ENCODE measurements at places on chromosomes 3 and 15.

DNA sequence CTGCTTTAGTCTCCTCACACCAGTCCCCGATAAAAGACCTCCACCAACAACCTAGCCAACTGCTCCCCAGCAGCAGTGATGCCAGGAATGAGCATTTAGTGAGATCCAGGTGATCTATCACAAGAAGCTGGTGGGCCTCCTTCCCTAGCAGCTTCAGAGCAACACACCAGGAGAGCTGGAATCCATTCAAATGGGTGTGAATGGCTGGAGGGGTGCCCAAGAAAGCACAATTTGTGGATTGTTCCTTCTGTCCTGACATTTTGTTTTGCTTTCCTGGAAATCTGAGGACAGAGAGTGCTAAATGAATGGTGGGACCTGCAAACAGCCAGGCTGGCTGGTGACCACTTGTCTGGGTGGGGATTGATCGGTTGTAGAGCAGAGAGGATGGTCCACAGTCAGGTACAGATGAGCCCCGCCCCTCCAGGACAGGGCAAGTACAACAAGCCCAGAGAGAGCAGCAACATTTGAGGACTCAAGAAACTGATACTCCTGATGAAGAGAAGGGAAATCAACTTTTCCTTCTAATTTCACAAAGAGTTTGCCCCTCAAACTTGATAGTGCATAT lies 316.8 kb downstream of the VPS13C start:
- DNase-seq: no peak

DNA sequence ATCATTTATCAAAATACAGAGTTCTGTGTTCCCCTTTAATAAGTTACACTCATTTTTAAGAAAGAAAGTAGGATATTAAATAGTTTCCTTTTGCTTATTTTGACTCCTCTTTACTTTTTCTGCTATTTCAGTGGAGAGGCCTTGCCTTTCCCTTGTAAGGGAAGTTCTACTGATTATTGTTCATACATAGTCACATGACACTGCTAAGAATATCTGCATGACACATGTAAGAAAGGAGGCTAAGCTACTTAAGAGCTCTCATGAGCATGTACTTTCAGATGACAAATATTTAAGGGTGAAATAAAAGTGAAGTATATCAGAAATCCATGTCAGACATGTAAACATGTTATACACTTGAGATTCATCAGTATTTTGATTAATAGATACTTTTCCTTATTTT lies 39.0 kb downstream of the MYRIP start:
- no peak for DNase-seq

GRCh38 chr15:69055251-69055650 lies 40.8 kb downstream of the NOX5 start:
- no peak for DNase-seq

DNA sequence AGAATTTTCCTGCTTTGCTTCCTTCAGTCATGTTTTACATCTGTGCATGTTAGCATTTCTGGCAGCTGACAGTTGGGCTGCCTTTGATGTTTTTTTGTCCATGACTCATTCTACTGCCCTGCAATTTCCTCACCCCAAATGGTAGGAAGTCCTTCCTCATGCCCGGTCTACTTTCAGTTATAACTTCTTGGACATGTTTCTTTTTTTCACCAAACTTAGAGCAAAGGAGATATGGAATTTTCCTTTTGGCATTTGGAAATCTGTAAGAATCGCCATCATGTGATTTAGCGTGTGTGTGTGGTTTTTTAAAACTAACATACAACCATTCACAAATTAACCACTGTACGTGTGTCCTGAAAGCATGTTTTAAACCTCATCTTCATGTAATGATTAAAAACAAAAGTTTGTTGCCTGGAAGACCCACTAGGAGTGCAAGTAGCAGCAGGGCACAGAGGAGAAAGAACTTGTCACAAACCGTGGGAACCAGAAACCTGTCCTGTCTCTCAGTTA lies 430.7 kb upstream of the CFAP20DC start:
- DNase-seq: no peak

- no peak for DNase-seq
These were observed 82.2 kb downstream of the RORA start for GRCh38 chr15:61146931-61147230.

- DNase-seq: peak; percentile 68
These were observed 14.1 kb downstream of the CTSH start for GRCh38 chr15:78930577-78931388.

- no peak for DNase-seq
These were observed 31.7 kb downstream of the POC1A start for GRCh38 chr3:52122491-52122890.

DNA sequence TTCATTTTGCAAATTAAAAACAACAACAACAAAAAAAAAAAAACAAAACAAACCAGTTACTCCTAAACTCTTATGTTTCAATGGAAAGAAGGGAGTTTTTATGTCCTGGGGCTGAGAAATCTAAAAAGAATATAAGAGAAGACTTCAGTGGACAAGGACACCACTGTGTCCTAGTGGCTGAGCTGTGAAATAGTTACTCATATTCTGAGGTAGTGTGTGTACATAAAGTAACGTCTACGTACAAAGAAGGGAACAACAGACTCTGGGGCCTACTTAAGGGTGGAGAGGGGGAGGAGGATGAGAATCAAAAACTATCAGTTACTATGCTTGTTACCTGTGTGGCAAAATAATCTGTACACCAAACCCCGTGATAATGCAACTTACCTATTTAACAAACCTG lies 6.0 kb upstream of the TP53BP1 start:
- DNase-seq: no peak

All from A549 (cell line).